ENCODE measurements at places on chromosomes 7 and 10.

DNA sequence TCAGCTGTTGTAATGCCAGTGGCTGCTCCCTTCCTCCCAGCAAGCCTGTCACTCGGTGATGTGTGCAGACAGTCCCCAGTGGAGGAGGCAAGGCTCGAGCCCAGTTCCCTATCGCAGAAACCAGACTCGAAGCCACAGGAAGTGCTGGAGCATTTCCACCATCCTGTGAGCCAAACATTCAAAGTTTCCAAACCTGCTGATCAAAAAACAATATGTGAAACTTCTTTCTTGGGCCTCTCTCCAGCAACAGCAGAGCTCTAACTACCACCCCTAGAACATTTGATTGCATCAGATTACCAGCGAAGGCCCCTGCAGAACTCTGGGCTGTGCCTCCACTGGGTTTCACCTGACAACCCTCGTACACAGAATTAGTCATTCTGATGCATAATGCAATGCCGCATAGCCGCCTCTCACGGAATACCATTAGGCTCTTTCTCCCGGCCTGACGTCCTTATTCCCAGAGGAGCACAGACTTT lies 94.0 kb downstream of the ELMO1 start:
- no peak for DNase-seq

GRCh38 chr7:140070546-140070945 lies 7.8 kb upstream of the PARP12 start:
- no peak for DNase-seq

- peak; percentile 83 for DNase-seq
Observed at GRCh38 chr10:44316187-44316921, 68.5 kb downstream of the CXCL12 start.

- DNase-seq, result no peak
Observed at GRCh38 chr7:95304990-95305389, 19.3 kb downstream of the PON1 start.

DNA sequence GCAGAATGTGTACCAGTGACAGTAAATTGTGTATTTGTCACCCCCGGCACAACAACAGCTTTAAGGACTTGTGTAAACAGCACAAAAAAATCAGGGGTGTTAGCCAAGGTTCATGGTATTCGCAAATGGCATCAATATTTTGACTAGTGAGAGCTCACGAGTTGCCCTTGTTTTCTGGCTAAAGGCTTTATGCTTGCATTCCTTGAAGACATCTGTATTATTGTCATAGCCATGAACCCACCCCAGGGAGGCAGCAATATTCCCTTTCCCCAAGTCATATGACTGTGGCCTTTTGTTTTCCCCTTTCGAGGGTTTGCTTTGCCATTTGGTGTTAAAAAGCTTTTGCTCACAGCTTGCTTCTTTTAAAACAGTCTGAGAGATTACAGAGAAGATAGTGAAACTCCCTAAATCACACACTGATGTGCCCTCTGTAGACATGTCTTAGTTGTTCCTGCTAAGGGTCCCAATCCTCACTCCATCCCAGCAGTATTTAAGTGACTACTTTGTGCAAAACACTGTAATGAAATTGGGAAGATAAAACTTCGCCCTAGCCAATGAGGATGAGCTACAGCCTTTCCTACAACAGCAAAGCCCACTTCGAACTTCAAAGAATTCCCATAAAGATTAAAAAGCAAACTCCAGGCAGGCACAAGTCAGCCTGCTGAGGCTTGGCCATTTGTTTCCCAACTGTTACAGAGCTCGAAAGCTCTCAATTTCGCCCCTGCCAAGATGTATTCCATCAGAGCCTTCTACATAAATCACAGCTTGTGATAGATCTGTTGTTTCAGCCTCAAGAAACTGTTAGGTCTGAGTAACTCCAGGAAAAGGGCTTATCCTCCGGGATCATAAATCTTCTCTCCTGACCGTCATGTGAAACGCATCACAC lies 172.3 kb downstream of the ADAM12 start:
- DNase-seq, result no peak

DNA sequence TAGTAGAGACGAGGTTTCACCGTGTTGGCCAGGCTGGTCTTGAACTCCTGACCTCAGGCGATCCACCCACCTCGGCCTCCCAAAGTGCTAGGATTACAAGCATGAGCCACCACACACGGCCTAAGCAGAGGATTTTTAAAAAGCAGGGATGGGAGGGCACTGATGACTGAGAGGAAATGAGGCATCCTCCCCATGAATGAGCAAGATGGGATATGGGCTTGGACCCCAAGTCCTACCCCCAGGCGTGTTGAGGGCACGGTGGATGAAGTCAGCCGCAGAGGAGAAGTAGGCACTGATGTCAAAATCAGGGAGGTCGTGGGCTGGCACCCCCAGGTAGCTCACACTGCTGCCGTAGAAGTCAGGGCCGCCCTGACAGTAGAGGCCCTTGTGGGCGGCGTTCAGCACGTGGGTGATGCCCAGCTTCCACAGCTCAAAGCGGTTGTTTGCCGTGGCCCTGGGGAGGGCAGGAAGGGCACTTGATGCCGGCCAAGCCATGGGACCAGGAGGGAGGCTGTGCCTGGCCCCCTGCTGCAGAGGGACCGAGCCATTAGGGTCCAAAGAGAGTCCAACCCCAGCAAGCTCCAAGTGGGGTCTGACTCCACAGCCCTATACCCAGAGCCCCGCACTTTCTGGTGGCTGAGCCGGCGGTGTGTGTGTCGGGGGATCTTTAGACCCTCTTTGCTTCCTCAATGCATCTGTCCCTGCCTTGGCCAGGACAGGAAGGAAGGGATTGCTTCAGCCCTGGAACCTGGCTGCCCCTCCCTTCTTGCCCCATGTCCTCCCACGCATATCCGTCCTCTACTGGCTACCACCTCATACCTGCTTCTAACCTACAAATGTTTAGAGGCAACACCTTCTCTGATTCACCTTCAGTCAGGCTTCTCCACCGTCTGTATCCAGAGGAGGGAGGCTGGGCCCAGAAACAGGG lies 3.4 kb upstream of the SAMD8 start:
- no peak for DNase-seq

DNA sequence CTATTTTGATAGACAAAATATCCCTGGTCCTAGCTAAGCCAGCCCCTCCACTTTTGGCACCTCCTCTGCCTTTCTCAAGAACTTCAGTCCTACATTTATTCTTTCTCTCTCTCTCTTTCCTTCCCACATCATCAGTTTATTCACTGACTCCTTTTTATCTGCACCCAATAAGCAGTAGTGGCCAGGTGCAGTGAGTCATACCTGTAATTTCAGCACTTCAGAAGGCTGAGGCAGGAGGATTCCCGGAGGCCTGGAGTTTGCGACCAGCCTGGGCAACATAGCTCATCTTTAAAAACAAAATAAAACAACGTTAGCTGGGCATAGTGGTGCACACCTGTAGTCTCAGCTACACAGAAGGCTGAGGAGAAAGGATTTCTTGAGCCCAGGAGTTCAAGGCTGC lies 19.4 kb upstream of the NRP1 start:
- DNase-seq, result no peak

DNA sequence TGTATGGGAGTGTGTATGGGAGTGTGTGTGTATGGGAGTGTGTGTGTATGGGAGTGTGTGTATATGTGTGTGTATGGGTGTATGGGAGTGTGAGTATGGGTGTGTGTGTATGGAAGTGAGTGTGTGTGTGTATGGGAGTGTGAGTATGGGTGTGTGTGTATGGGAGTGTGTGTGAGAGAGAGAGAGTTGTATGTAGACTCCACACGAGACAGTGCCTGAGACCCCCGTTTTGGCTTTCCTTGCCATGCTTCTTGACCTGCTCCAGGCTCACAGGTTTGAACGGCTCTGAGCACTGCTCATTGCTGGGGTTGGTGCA lies 49.7 kb downstream of the COL17A1 start:
- DNase-seq, result no peak

DNA sequence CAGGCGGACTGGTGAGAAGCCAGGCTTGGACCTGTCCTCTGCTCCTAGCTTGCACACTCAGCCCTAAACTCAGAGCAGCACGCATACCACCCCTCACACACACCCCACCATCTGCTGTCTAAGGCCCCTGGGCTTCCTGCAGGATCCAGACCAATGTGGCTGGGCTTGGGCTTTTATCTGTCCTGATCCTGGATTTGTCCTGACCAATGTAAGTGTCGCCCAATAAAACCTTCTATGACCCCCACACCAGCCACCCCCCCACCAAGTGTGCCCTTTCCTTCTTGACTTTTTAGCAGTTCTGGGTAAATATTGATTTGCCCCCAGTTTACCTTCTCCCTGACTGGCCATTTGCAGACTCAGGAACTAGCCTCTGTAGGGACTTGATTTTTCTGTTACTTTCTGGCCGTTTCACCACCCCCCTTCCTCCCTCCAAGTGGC lies 1.7 kb upstream of the HOXA13 start:
- no peak for DNase-seq

DNA sequence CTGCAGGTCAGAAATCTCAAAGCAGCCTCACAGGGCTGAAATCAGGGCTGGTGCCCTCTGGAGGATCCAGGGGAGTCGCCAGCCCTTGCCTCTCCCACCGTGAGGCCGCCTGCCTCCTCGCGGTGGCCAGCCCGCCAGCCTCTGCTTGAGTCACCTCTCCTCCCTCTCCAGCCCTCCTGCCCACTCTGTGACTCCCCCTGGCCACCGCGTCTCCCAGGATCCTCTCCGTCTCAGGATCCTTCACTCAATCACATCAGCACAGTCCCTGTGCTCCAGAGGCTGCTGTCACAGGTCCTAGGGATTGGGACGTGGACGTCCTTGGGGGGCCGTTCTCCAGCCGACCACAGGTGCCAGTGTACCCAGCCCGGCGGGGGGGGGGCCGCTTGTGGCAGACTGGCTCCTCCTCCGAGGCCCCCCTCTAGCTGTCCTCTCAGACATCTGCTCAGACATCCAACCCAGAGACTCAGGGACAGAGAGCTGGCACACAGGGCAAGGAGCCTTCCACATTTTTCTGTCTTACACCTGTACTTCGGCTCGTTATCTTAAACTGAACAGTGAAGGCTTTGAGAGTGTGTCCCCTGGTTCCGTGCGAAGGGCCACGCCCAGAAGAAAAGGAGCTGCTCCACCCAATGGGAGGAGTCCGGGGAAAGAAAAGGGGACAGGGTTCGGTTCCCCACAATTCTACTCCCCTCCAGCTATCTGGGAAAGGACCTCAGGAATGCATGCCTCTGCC lies 9.4 kb upstream of the PPP2R2D start:
- DNase-seq, result peak; percentile 82

- no peak for DNase-seq
Observed at GRCh38 chr10:75068523-75068922, 42.9 kb upstream of the SAMD8 start.

DNA sequence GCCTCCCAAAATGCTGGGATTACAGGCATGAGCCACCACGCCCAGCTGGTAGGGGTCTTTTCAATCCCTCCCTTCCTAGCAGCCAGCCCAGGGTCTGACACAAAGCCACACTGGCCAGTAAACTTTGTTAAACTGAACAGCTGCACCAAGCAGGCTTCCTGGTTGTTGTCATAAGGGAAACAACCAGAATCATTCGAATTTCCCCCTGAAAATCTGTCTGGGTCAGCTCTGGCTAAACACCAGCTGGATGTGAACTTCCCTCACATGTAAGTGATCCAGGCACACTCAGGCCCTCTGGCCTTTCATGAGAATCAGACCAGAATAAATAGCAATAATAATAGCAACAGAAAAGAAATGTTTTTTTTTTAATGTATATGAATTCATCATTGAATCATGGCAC lies 7.4 kb downstream of the IMPDH1 start:
- DNase-seq, result no peak

DNA sequence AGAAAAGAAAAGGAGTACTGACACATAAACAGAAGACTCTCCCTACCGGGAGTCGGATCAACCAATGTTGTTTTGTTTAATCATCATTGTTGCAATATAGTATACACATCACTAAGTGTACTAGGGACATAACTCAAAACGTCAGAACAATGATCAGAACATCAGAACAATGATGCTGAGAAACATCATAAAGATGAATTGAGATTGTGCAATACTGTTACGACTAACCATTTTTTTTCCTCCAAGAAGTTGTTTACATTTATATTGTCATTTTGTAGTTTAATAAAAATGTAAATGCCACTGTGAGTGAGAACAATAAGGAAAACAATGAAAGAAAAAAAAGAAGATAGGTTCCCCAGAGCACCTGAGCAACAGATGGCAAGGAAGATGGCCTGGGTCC lies 663.1 kb upstream of the PCDH15 start:
- no peak for DNase-seq

DNA sequence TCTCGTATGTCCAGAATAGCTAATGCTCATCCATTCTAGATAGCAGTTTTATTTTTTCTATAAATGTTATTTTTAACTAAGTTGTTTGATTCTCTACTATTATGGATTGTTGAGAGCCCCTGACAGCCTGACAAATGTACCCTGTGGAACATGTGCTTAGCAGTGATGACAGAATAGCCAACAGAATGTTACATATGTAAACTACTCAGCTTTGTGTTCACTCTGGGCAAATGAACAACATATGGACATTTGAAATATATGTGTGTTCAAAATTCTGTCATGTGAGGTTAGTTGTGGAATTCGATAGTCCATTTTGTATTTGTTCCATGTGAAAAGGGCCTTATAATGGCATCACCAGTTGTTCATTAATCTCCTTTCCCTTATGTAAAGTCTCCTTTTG lies 199.7 kb downstream of the EXOC4 start:
- DNase-seq, result no peak

- no peak for DNase-seq
Observed at GRCh38 chr10:132914732-132915131, 27.6 kb downstream of the CFAP46 start.

GRCh38 chr7:88396295-88396947 lies 89.7 kb upstream of the STEAP4 start:
- no peak for DNase-seq

DNA sequence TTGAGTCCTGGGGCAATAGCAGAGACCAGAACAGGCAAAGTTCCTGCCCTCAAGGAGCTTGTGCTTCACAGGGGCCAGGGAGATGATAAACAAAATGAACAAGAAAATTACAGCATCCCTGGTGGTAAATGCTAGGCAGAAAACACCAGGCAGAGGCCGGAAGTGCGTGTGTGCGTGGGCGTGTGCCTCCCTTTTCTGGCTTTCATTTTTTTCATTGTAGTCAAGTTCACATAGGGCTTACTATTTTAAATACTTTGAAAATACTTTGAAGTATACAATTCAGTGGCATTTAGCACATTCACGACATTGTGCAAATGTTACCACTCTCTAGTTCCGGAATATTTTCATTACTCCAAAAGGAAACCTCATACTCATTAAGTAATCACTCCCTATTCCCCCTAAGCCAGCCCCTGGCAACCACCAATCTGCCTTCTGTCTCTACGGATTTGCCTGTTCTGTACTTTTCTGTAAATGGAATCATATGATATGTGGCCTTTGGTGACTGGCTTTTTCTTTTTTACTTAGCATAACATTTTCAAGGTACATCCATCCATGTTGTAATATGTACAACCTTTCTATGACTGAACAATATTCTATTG lies 88.1 kb upstream of the PDCD4 start:
- no peak for DNase-seq

DNA sequence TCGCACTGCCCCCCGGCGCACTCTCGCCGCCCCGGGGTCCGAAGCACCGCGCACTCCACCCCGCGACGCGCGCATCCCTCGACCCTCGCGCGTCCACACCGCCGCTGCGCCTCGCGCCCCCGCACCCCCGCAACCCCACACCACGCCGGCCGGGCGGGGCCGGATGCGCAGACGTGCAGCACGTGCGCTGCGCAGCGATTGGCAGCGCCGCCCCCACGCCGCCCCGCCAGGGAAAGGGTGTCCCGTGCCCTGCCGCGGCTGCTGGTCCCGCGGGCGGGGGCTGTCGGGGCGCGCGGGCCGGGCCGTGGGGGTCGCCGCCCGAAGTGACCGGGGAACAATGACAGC lies 53.7 kb upstream of the KDM7A start:
- DNase-seq, result peak; percentile 40
